ENCODE measurements at places on chromosomes 4 and X.

- no peak for DNase-seq
Observed at GRCh38 chrX:150504397-150505182, 63.8 kb upstream of the MTM1 start.

DNA sequence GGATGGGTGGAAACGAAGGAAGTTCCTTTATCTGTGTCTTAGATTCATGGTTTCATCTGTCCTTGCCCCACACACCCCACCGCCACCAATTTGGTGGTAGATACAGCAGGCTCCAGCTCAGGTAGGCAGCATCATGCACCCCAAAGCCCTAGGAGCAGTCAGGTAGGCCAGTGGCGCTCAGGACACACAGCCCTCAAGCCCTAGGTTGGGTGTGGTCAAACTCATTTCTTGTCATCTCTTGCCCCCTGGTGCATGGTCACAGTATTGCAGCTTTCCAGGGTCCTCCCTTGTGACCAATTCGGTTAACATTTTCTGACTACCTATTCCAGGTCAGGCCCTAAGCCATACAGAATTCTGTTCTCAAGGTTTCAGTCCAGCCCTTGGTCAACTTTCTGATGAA is 14.5 kb upstream of the PRRG3 start:
- peak; percentile 81 for DNase-seq

DNA sequence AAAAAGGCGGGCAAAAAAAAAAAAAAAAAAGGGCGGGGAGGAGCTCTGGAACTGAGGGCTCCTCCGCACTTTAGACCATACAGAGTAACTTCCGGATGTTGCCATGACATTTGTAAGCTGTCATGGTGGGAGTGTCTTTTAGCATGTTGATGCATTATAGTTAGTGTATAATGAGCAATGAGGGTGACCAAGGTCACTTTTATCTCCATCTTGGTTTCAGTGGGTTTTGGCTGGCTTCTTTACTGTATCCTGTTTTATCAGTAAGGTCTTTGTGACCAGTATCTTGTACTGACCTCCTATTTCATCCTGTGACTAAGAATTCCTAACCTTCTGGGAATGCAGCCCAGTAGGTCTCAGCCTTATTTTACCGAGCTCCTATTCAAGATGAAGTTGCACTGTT is 193.4 kb downstream of the UGT8 start:
- DNase-seq: no peak

DNA sequence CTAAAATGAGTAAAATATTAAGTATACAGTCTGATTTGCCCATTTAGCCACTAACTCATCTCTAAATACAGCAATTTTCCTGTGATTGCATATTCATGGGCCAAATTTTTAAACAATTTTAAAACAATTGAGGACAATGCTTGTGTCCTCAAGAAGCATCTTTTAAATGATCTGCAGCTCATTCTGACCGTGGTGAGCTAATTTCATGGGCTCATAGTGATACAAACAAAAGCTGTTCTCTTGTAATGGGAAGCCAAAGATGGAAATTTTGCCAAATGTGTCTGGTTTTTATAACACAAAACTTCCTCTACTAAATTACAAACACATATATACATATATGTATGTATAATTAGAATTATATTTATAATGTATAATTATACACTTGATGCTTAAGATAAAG is 39.7 kb downstream of the HMGB2 start:
- DNase-seq: no peak

DNA sequence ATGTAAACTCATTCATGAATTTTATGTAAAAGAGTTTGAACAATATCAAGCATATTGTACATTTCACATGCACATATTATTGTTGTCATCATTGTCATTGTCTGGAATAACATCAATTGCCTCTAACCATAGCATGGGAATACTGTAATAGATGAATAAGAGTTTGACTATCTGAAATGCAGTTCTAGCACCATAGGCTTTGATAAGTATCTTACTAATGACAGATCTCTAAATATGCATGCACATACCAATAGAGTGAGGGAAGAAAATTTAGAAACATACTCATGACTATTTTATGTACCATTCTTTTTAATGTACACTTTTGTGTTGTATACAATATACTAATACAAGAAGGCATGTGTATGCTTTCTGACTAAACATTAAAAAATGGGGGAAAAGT is 161.6 kb upstream of the SPRY1 start:
- DNase-seq: no peak

DNA sequence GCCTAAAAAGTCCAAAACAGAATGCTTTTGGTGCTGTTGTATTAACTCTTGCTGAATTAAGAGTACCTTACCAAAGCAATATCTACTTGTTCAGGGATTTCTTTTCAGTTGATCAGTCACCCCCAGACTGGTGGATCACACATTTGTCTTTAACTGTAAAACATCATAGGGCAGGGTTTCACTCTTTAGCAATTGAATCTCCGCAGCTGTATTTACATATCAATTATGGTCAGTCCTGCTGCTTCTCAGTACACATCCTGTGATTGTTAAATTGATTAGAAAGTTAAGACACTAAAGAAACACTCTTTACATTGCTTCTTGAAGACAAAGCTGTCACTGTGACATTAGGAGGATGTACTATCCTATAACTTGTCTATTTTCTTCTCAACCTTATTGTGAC is 277.1 kb upstream of the ADGRL3 start:
- no peak for DNase-seq

- no peak for DNase-seq
Observed at GRCh38 chr4:5982156-5982973, 35.9 kb downstream of the C4orf50 start.

- peak; percentile 78 for DNase-seq
Observed at GRCh38 chr4:187993827-187994226, 1.7 kb upstream of the ZFP42 start.

DNA sequence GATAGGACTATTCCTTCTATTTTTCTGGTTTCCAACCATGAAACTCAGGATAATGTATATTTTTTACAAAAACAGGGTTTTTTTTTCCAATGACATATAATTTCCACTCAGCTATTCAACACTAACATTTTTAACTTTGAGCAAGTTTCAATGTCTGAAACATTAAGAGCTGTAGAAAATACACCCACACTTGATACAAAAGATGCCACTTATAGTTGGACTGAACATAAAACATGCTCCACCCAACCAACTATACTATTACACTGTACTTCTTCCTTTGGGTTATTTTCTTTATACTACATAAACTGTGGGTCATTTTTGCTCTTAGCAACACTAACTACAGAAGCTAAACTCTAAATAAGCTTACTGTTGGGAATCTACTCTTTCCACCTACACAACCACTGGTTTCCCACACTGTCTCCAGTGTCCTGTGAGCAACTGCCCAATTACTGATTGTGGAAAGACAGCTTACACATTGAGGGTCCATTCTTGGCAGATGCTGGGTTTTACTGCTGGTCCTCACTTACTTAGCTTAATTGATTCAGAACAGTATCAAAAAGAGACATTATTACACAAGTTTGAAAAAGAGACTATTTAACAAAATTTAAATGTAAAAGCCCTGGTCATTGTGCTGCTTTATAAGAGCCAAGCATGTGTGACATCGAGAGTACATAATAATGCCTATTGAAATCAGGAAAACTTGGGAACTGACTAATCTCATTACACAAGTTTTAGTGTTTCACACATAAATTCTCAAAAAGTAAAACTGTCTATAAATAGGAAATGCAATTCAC is 6.3 kb downstream of the AMMECR1 start:
- DNase-seq: no peak

DNA sequence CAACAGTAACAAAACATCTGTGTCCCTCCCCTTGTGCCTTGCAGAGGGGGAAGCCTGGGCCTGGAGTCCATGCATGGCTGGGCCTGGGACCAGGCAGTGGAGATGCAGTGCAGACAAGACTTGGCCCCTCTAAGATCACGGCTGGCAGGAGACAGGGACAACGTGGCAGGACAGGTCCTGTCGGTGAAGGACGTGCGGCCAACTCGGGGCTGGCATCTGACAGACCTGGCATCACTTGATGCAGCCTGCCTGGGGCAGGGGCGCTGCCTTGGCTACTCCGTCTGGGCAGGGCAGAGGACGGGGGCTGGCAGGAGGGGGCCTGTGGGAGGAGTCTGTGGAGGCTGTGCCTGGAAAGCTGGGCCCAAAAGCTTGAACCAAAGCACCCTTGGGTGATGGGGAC is 112.1 kb downstream of the CPZ start:
- peak; percentile 5 for DNase-seq

- peak; percentile 91 for DNase-seq
Observed at GRCh38 chr4:76949276-76950051, at the start of gene SEPTIN11. Gene SEPTIN11 (plus strand): TSS chr4:76949752. CDS start chr4:76949904, 152 bp downstream.

GRCh38 chr4:100246697-100247096 is 56.4 kb upstream of the DDIT4L start:
- DNase-seq: no peak

DNA sequence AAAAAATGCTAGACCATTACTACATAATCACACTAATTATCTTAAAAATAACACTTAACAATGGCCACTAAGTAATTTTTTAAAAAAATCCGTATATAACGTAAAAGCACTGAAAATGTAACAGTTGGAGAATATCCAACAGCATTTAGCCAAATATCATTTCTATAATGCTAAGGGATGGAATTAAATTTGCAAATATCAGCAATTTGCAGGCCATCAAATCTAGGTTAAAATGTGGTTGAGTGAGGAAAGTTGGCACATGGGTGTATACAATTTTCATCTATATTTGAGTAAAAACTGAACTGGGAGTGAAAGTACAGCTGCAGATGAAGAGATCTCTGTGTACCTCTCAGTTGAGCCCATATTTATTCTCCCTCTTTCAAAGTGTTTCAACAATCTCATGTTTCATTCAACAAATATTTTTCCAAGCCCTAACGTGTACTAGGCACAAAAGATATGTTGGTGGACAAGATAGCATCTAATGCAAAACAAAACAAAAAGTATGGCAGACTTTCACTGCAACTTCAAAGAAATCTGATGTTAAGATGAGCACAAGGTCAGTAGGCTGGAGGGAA is 63.0 kb downstream of the MBNL3 start:
- no peak for DNase-seq

DNA sequence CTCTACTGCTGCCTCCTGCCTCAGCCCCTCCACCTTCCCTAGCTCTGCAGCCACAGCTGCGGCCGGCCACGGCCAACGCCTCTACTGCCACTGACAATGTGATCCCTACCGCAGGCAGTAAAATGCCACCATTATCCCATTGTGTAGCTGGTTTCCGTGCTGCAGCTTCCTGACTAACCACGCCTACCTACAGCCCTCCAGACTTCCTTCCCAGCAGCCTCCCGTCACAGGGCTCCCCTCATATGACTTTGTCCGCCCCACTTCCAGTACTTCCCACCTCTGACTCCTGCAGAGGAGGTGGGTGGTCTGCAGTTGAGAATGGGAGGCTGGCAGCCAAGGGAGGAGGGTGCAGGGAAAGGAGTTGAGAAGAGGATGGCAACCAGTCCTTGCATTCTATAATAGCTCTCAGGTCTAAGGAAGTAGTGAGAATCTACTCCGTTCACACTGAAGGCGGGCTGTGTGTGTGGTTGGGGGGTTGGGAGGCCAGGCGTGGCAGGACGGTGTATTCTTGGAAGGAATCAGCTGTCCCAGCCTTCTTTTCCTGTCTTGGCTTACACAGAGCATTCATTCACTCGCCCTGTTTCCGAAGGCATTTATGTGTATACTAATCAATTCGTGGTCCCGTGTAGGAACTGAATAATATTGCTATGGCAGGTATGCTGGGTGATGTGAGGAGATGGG is 33.1 kb upstream of the USP51 start:
- no peak for DNase-seq

DNA sequence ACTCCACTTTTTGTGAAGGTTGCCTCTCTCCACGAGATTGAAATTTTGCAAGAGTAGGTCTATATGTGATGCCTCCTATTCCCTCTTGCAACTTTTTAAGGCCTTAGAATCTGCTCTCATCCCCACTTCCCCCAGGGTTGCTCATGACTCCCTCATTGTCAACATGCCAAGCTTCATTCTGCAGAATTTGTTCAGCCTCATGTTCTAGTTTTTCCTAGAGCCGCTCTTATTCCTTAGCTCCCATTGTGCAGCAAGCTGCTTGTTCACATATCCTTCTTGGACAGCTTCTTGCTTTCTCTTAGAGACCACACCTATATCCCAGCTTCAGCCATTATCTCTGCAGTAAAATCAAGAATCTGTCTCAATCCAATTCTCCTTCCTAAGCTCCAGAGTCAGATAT is 82.4 kb downstream of the CNGA2 start:
- no peak for DNase-seq

- DNase-seq: no peak
Observed at GRCh38 chr4:54103190-54103574, 3.2 kb downstream of the GSX2 start.

DNA sequence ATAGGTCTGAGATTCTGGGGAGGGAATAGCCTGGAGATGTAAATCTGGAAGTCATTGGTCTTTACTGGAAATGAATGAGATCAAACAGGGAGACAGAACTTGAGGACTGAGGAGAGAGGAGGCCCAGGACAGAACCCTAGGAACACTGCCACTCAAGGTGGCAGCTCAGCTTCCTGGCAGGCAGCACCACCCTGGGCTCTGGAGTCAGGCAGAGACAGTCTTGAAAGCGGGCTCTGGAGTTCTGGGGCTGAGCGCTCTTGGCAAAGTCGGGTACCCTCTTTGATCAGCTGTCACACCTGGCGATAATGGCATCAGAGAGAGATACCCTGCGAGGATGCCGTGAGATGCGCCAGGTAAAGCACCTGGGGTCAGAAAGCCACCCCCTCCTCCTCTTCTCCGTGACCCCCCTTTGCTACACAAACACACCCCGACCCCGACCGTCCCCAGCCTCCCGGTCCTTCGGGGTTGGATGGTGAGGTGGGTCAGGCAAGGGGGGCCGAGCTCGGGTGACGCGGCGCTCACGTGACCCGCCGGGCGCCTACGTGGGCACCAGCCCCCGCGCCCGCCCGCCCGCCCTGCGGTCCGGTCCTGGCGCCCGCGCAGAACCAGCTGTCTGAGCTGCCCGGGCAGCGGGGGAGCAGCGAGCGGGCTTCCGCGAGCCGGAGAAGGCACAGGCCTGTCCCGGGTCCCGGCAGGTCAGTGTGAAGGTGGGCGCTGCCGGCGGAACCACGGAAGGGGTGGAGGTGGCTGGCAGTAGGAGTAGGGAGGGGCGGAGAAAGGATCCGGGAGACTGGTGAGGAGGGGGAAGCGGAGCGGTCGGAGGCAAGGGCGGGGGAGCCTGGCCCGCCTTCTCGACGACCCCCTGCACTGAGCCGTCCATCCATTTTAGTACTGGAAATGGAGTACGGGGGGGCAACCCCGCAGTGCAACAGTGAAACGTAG is at the start of gene TCEAL3:
Gene TCEAL3, plus strand, starts transcription at position 600 of the 942 bp plus-strand sequence. CDS start 1,102 bp downstream, outside the sequence.
- peak; percentile 48 for DNase-seq
